HFFc6 (cell line): ENCODE measurements at places on chromosomes 3 and 15.

DNA sequence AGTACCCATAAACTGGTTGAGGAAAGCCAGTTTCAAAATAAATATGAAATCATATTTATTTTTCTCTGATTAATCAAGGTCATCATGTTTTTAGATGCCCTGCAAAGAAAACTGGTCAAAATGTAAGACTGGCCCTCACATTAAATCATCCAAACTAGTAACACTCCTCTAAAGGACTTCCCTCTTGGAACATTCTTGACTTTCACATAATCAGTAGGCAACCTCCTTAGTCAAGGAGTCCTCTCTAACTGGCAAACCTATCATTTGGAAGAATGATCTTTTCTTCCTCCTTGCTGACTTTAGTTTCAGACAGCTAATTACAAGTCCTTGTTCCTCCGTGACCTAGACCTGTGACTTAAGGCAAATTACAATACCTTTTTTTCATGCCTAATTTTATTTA, 82.5 kb upstream of the DCBLD2 start:
- DNase-seq = no peak
- no peaks in the 10 kb centered on the region for H3K36me3 ChIP-seq
- H3K27me3 ChIP-seq = no peaks in the 10 kb centered on the region
- peaks cover 73% of the 10 kb centered on the region for H3K4me1 ChIP-seq

- no peak overlapping the region for H3K4me3 ChIP-seq
- H3K36me3 ChIP-seq = no peaks in the 10 kb centered on the region; the same call in 1 of the 2 replicates
- H3K27ac ChIP-seq = no peak overlapping the region
- no peak for DNase-seq
Measured at GRCh38 chr3:127183931-127184869, 8.7 kb upstream of the PRR23E start.

DNA sequence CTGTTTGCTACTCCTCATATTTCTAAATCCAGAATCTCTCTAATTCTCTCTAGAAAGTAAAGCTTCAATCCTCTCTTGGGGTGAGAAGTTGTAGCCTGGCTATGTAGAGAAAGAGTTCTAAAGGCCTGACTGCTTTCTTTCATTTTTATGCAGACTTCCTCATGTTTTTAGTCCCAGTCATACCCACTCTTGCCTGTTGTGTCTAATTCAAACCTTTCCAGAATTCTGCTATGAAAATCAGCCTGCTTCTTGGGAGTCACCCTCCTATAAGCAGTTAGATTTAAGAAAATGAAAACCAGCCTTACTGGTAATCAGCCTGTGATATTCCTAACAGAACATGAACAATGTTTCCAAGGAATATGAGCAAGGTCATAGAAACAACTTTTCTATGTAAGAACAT, 14.8 kb upstream of the ZNF639 start:
- DNase-seq = no peak
- peaks cover 7% of the 10 kb centered on the region for H3K4me1 ChIP-seq
- H3K36me3 ChIP-seq = no peaks in the 10 kb centered on the region
- no peak overlapping the region for H3K4me3 ChIP-seq
- H3K27ac ChIP-seq = no peak overlapping the region
- peaks cover 5% of the 10 kb centered on the region; the same call in 1 of the 2 replicates for H3K27me3 ChIP-seq

DNA sequence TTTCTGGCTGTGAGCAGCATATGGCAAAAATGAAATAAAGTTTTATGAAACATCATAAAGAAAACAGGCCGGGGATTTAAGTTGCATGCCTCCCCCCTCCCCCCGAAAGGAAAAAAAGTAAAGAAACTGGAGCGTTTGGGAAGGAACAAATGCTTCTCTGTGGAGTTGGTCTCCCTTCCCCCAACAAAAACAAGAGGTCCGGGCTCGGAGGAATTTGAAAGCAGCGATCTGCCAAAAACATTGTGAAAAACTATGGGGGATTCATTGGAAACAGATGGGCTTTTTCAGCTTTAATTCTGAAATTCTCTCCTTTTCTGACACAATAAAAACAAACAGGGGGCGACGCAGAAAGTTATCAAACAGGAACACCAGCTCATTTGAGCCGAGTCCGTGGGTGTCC, 17.0 kb downstream of the RGMA start:
- H3K4me3 ChIP-seq = peak overlapping the region; percentile 87
- no peak for DNase-seq
- peaks cover 42% of the 10 kb centered on the region for H3K27me3 ChIP-seq
- no peaks in the 10 kb centered on the region for H3K36me3 ChIP-seq
- H3K27ac ChIP-seq = no peak overlapping the region
- H3K4me1 ChIP-seq = peaks cover 13% of the 10 kb centered on the region

- DNase-seq = no peak
- H3K27me3 ChIP-seq = no peaks in the 10 kb centered on the region
- no peaks in the 10 kb centered on the region for H3K36me3 ChIP-seq
- H3K27ac ChIP-seq = no peak overlapping the region
- H3K4me1 ChIP-seq = no peaks in the 10 kb centered on the region
Measured at GRCh38 chr3:34995796-34996430, 643.4 kb upstream of the ARPP21 start.

- DNase-seq = no peak
- H3K4me3 ChIP-seq = no peak overlapping the region
- no peaks in the 10 kb centered on the region for H3K36me3 ChIP-seq
- peaks cover 12% of the 10 kb centered on the region for H3K4me1 ChIP-seq
- no peaks in the 10 kb centered on the region for H3K27me3 ChIP-seq
Measured at GRCh38 chr3:190166948-190167347, 46.3 kb upstream of the P3H2 start.

DNA sequence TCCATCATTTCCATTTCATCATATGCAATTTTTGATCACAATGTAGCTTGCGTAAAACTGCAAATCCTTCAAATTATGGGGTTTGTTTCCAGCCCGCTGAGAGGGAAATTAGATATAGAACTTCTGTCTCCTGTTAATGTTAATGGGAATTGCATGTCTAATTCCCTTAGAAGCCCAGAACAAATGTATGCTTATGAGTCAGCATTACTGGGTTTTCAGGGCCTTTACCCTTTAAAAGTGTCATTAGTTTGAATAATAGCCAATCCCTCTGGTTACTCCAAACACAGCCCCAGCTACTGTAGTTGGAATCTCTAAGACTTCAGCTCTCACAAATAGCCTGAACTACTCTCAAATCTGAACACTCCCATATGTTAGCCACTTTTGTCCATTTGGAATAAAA, 439.4 kb downstream of the C3orf38 start:
- H3K27me3 ChIP-seq = peaks cover 2% of the 10 kb centered on the region; the same call in 1 of the 2 replicates
- DNase-seq = no peak
- H3K36me3 ChIP-seq = no peaks in the 10 kb centered on the region
- H3K4me3 ChIP-seq = no peak overlapping the region

DNA sequence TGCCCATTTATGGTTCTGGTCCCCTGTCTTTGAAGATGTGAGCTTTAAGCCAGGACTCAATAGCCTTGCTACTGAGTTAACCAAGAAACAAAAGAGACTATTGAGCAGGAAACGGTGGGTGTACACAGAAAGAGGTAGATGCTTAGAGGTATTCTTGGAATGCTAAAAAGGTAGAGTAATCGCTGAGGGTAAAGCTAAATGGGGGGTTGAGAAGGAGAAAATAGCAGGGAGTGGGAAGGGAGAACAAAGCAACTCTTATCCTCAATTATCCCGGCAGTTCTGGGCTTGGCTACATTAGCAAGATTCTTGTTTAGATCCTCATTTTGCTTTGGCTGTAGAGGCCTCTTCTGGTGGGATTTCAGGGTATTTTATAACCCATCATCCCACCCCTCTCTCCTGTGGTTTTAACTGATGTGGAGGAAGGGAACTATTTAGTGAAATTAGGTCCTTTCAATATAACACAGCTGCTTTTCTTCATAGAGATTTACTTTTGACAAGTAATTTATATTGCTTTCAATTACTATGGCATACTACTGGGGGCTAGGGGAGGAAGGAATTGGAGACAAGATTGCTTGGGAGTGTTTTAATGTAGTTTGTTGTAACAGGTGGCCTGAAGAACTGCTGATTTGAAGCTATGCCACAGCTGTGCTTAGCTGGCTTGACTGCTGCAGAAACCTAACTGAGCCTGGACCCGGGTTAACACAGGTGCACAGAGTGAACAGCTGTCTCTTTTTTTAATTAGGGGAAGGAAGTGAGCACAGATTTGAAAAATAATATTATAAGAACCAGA, 234.3 kb upstream of the CCDC54 start:
- no peak overlapping the region for H3K4me3 ChIP-seq
- no peaks in the 10 kb centered on the region for H3K36me3 ChIP-seq
- H3K27me3 ChIP-seq = peaks cover 25% of the 10 kb centered on the region
- no peak overlapping the region for H3K27ac ChIP-seq
- no peaks in the 10 kb centered on the region for H3K4me1 ChIP-seq
